ENCODE measurements at places on chromosomes 6 and 20.
A peak's percentile ranks its signal among the peaks of the same experiment; 100 is the strongest.

GRCh38 chr6:43075670-43076463 lies at the start of gene PTK7:
TSS of gene PTK7 (plus strand) at chr6:43076314. CDS start at chr6:43076489, 175 bp downstream.
- peak; percentile 14 for DNase-seq

DNA sequence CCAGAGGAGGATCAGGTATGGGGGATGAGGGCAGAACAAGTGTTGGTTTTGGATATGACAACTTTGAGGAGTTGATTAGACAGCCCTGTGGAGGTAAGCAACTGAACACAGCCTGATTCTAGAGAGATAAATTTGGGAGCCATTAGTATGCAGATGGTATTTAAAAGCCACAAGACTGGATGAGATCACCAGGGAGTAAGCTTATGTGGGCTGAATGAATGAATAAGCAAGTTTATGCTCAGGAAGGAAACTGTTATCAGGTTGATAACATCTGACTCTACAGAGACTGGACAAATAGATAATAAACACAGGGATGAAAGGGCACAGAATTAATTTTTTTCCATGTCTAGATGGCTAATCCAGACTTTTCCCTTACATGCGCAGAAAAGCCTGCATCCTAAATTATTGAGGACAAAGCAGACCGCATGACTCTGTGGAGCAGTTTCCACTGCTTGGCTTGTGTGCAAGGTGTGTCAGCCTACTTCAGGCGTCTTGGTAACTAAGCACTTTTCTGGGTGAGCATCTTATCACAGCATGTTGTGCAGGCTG lies 150.6 kb downstream of the GJA10 start:
- peak; percentile 53 for DNase-seq

DNA sequence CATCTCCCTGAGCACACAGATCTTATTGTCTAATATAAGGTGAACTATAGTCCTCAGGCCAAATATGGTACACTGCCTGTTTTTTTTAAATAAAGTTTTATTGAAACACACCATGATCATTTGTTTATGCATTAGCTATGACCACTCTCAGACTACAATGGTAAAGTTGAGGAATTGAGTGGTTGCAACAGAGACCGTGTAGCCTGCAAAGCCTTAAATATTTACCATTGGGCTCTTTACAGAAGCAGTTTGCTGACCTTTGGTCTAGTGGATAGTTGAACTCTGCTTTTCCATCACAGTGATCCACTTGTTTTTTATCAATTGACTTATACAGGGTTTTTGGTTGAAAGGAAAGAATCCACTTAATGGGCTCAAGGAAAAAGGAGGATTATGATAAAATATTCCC lies 27.3 kb upstream of the METTL24 start:
- DNase-seq: no peak

DNA sequence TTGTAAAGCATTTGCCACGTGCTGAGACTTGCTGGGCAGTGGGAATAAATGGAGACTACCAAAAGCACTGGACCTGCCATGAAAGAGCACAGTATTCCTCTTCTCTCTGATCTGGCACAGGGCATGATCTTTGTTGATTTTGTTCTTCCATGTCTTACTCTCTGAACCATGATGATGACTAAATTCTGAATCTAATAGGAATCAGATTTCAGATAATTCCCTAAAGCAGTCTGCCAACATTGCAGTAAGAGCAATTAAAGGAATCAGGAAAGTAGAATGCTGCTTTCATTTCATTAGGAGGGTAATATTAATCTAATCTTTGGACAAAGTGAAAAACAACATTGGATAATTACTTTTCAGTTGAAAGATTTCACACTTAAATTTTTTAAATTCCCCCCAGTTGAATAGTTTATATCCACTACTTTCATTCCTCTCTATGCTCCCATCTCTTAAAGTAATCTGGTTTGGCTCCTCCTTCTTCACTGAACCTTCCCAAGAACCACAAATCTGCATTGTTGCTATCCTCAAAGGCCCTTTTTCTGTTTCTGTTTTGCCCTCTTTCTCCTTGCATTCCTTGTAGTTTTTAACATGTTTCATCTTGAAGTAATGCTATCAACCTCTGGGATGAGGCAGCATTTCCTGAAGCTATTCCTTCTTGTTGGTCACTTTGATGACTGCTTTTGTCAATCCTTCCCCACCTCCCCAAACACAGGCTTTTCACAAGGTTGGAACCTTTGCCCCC lies 243.2 kb upstream of the TENT5A start:
- no peak for DNase-seq

- peak; percentile 71 for DNase-seq
Measured at GRCh38 chr6:2111162-2111677, 134.2 kb downstream of the GMDS start.

GRCh38 chr20:32986331-32986966 lies 17.8 kb downstream of the SUN5 start:
- no peak for DNase-seq

DNA sequence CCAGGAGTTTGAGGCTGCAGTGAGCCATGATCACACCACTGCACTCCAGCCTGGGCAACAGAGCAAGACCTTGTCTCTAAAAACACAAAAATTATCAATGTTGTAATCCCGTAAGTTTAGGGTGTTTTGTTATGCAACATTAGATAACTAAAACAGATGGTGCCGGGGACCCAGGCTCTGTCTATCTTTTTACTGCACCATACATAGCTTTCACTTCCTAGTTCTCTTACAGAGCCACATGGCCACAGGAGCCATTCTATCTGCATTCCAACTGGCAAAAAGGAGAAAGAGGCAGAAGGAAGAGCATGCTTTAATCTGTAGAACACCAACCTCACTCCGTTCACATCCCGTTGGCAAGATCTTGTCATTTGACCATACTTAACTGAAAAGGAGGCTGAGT lies 5.4 kb upstream of the TCF15 start:
- DNase-seq: no peak

DNA sequence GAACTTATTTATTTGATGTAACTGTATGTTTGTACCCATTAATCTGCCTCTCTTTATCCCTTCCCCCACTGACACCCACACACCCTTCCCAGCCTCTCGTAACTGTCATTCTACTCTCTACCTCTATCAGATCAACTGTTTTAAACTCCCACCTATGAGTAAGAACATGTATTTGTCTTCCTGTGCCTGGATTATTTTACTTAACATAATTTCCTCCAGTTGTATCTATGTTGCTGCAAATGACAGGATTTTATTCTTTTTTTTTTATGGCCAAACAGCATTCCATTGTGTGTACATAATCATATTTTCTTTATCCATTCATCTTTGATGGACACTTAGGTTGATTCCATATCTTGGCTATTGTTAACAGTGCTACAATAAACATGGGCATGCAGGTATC lies 49.3 kb downstream of the PHACTR2 start:
- DNase-seq: no peak

GRCh38 chr6:21914121-21914973 lies 320.8 kb downstream of the SOX4 start:
- no peak for DNase-seq

- no peak for DNase-seq
Measured at GRCh38 chr6:14638906-14639761, 521.6 kb downstream of the CD83 start.

DNA sequence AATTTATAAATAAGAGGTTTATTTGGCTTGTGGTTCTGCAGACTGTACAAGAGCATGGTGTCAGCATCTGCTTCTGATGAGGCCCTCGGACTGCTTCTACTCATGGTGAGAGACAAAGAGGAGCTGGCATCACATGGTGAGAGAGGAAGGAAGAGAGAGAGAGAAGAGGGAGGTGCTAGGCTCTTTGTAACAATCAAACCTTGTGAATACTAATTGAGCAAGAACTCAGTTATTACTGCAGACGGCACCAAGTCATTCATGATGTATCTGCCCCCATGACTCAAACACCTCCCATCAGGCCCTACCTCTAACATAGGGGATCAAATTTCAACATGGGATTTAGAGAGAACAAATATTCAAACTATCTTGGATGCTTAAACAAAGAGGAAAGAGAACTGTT lies 6.3 kb upstream of the SIRPG start:
- DNase-seq: no peak

DNA sequence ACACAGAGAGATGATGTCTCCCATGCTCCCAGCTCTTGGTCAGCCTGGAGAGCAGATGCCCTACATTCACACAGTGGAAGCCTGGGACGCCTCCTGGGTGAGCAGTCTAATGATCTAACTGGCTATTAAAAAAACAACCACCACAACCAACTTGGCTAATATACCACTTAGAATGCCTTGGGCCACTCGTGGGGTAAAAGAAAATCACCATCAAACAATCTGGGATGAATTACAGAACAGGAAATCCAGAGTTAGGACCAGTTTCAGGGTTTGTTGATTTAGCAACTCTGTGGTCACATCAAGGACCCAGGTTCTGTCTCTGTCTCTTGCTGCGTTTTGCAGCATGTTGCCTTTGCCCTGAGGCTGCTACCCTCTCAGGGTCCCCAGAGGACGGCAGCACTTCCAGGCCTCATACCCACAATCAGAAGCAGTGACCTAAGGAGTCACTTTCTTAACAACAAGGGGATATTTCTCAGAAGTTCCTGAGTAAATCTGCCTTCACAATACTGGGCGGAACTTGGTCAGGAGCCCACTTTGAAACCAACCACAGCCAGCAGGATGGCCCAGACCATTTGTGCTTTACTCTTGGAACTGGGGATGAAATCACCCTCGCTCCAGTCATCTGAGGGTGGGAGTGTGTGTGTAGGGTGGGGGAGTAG lies 118.7 kb downstream of the CLIC5 start:
- peak; percentile 35 for DNase-seq

- no peak for DNase-seq
Measured at GRCh38 chr6:87945181-87945580, 102.5 kb upstream of the SPACA1 start.

DNA sequence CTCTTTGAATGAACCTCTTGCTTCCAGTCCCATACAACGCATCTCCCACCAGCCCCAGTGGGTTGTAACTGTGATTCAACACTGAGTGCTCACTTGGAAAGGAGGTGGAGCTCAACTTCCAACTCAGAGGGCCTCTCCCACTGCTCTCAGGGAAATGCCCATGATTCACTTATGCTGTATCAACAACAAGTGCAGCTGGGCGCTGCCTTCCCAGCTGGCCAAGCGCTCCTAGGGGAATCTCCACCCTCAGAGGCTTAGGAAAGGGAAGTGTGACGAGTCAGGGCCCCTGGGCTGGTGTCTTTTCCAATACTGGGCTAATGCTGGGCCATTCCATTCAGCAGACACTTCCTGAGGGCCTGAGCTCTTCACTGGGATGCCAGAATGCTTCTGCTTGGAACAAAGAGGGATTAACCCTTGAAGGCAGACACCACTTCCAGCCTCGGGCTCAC lies 8.1 kb upstream of the OCSTAMP start:
- DNase-seq: peak; percentile 59

DNA sequence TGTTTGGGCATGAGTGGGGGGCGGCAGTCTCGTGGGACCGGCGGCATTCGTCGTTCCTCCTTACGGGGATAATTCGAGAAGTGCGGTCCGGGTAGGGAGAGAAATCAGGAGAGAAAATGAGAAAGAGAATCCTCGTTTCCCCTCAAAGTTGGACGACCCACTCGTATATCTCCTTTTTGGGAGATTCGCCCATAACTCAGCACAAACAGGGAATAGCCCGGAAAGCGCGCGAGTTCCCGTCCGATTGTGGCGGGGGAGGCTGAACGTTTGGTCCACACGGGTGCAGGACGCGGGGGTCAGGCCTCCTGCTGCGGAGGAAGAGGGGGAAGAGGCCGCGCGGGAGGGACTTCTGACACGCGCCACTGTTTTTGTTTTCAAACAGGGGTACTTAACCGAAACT lies 42.4 kb downstream of the POPDC3 start:
- no peak for DNase-seq

DNA sequence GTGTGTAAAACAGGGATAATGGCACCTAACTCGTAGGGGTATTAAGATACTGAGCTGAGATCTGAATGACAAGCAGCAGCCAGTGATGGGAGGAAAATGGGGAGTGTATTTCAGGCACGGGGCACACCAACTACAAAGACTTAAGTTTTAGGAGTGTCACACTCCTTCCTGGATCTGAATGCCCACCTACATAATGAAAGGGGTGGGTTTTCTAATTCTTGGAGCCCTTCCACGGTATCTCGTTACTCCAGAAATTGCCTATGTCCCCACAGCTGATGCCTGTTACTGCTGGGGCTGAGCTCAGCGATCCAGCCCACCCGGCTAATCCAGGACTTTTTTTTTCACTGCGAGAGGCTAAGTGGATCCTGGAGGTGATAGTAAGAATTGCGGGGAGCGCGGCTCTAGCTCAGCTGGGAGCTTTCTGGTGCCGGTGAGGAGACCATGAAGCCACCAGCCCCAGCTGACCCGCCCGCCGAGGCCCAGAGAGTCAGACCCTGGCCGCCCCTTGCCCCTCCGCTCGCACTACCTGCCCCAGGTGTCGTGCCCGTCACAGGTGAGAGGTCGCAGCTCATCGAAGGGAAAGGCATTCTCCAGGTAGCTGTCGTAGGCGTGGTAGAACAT lies 727 bp downstream of the EDEM2 start:
- DNase-seq: peak; percentile 17

GRCh38 chr6:6746333-6746969 lies 157.9 kb downstream of the LY86 start:
- DNase-seq: no peak

- DNase-seq: no peak
Measured at GRCh38 chr20:33277471-33278441, 5.3 kb upstream of the BPIFB1 start.

GRCh38 chr6:79612918-79613317 lies 18.2 kb upstream of the SH3BGRL2 start:
- no peak for DNase-seq

DNA sequence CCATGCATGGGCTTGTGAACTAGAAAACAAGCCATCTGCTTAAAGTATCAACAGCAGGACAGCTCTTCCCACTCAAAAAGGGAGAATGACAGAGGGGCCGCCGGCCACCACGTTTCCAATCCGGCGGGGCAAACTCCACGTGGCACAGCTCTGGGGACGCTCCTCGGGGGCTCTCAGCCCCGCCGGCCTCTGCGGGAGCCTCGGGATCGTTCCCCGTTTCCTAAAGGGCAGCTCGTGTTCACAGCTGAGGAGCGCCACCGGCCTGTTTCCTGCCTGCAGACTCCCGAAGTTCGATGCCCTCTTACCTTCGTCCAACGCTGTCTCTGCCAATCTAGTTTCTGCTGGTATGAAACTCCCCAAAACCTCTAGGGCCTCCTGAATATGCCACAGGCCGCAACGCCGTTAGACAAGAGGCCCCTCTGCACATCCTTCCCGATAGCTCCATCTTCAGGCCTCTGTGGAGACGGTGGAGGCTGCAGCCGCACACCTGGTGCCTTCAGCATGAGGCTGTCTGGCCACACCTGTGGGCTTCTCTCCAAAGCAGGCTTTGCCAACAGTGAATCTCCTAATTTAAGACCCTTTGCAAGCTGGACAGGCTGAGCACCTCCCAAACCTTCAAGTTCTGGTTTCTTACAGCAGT lies 46.5 kb downstream of the KCNQ2 start:
- DNase-seq: no peak

- no peak for DNase-seq
Measured at GRCh38 chr6:11085758-11086435, 7.7 kb upstream of the SMIM13 start.

GRCh38 chr6:102494808-102495207 lies 1101.3 kb downstream of the GRIK2 start:
- DNase-seq: no peak

GRCh38 chr20:1800777-1801176 lies 94.4 kb upstream of the SIRPA start:
- no peak for DNase-seq

- DNase-seq: no peak
Measured at GRCh38 chr6:77987035-77987384, 334.2 kb downstream of the MEI4 start.

Measured in activated CD4-positive, alpha-beta T cell treated with anti-CD3 and anti-CD28 coated beads, Interleukin-2, amount 50 U/mL, for 16 hours (primary cell).